ENCODE measurements at places on chromosomes 6 and 20. TPM values are rescaled to one million over a fixed set of nuclear protein-coding genes. Genes with fewer than 3 reads are reported as not detected.

The LIN28B gene
- 1.5 TPM for total RNA-seq

The WFDC12 gene
- total RNA-seq = not detected

The CCM2L gene
- total RNA-seq = 0.33 TPM

The ULBP2 gene
- 4.0 TPM for total RNA-seq

The SOX18 gene
- total RNA-seq = 1.9 TPM

The PRKN gene
- 0.02 TPM for total RNA-seq

The KIAA1755 gene
- total RNA-seq = 0.08 TPM

The BACH2 gene
- total RNA-seq = 0.70 TPM

All from A549 treated with CORT108297 at 1 μM for 4 hours (cell line).